Right forelimb (tissue), 1 donor: ENCODE measurements at places on chromosomes 16 and 17.

GRCh38 chr17:6669479-6670212, 18.1 kb downstream of the C17orf100 start:
- no peak for DNase-seq

GRCh38 chr17:42547001-42547461, 5.7 kb upstream of the HSD17B1 start:
- DNase-seq: peak; percentile 50

DNA sequence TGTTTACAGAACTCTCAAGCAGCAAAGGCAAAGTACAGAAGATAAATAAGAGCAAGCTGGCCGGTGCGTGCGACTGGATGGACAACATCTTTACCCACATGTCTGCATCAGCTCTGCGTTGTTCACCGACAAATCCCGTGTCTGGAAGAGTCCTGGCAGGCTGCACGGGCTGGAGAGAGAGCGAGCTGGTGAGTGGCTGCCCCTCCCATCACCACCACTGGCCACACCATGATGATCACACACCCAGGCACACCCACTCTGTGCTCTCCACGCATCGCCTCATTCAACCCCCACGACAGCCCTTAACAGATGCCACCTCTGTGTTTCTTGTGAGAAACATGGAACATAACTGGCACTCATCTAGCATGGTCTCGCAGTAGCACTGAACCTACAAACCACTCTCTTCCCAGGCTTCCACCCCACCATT, 59.2 kb downstream of the ANKRD11 start:
- no peak for DNase-seq

DNA sequence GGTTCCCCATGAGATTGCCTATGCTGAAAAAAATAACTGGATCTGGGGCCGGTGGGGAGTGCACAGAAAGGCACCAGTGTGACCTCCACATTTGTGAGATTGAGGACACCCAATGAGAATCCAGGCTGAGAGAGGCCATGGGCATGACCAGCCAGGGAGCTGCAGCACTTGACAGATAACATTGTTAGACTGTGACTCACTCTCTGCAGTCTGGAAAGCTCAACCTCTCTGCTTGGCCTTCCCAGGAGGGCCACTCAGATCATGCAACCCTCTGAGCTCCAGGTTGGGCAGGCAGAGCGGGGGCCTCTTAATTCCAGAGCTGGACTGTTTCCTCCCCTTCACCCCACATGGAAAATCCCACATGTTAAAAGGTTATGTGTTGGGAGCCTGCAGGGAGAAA, 30.1 kb downstream of the FZD2 start:
- no peak for DNase-seq

DNA sequence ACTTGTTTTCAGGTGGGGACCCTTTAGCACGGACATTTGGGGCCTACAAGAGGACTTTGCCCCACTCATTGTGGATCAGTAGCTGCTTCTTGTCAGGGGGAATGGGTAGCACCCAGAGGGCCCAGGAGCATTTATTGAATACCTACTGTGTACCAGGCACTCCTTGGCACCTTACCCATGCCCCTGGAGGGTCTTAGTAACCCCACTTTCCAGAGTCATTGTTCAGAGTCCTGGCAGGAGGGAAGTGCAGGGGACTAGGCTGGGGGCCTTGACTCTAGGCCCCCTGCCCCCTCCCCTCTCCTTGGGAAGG, 21.0 kb upstream of the CIBAR2 start:
- DNase-seq: no peak

DNA sequence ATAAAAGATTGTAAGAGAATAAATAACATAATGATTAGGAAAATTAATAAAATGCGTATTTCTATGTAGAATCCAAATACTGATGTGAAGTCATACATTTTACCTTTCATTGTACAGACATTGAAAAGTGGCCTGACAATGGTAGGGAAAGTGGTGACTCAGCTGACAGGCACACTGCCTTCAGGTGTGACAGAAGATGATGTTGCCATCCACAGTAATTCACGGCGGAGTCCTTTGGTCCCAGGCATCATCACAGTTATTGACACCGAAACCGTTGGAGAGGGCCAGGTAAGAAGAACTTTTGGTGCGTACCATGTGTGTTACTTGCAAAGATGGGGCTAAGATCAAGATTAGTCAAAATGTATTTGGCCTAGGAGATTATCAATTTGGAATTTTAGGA, 232.8 kb downstream of the BCAS3 start:
- no peak for DNase-seq

DNA sequence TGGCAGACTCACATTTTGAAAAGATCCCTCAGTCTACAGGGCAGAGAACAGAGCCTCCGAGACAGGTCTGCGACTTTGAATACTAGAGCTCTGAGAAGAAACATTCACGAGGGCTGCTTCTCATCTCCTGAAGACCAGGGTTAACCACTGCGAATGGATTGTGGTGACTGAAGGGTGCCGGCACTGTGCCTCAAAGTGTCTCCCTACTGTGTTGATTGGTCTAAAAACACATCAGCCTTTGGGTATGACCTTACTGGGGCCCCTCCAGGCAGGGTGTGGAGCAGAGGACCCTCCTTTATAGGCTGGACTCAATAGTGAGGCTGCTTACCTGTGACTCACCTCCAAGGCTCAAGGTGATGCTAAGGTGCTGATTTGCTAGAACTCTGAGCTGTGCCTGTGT, 2.6 kb upstream of the LGALS9 start:
- DNase-seq: no peak

DNA sequence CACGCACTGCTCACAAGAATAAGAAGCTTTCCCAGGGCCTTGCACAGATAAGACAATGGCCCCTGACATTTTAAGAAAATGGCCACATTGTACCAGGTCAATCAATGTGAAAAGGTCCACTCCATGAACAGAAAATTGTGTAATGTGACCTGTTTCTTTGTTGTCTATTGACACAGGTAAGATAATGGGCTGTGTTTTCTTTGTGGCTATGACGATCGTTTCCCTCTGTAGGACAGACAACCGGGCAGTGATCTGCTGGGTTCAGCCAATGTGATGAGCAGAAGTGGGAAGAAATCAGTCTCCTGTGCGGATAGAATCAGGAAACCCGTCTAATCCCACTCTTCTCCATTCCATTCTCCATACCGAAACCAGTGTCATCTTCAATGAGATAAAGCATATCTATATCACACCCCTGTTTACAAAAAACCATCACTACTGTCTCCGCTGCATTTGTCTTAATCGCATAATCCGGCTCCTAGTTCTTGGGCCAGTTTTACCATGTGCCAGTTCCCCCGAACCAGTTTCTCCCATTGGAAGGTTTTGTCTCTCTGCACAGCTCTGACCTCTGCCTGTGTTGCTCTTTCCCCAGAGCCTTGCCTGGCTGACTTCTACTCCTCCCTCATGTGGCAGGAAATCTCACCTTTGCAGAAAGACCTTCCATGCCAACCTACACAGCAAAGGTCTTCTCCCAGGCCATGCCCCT, 66.9 kb upstream of the ATF7IP2 start:
- DNase-seq: no peak

GRCh38 chr16:30395992-30396585, 869 bp downstream of the ZNF48 start:
- no peak for DNase-seq

DNA sequence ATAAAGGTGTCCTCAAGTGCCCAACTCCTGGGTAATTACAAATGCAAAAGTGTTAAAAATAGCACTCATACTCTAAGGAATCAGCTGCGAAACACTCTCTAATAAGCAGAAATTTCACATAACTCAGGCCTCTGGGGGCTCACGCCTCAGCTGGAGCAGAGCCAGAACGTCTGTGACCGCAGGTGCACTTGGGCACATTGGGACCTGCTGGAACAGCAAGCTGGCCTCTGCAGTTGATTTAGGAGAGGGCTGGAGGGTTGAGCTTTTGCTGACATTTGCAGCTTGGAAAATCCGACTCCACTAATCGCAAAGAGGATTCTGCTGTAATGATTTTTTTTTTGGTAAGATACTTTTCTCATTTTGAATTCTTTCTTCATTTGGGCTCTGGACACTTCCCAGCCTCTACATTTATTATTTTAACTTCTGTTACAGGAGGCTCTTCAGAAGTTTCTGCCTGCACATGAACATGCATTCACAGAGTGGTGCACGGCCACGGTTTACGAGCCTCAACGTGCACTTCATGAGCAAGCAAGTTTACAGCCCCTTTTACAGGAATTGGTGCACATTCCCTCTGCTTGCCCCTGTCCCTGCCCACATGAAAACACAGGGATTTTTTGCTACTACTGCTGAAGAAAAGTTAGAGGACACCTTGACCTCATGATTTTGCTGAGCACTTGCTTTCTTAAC, 4.1 kb upstream of the SNTB2 start:
- no peak for DNase-seq

DNA sequence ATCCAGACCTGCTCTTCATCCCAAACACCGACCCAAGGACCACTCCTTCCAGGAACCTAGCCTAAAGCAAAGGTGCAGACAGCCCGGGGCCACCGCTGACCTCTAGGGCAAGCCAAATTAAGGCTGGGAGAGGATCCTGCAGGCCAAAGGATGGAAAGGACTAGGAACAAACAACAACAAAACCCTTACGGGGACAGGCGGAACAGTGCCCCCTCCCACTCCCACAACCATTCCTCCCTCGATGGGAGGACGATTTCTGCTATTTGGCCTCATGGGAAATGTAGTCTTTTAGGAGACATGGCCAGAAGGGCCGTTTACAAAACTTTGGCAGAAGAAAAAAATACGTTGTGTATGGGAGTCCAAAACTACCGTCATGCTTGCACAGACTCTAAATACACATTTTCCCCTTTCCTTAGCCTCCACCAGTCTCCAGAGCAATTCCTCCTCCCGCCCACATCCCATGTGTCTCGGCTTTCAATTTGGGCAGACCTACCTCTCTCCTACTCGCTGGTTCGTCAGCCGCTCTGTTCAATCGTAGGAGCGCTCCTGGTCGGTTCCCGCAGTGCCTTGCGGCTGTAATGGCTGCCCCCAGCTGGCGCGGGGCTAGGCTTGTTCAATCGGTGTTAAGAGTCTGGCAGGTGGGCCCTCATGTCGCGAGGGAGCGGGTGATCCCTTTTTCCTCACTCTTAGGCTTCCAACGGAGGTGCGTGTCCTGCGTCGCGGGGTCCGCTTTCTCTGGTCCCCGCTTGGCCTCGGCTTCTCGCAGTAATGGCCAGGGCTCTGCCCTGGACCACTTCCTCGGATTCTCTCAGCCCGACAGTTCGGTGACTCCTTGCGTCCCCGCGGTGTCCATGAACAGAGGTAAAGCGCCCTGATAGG, at the start of gene ERAL1:
Gene ERAL1, plus strand, starts transcription at position 560 of the 879 bp plus-strand sequence. Its CDS starts 19 bp downstream, at position 579.
- DNase-seq: peak; percentile 89

DNA sequence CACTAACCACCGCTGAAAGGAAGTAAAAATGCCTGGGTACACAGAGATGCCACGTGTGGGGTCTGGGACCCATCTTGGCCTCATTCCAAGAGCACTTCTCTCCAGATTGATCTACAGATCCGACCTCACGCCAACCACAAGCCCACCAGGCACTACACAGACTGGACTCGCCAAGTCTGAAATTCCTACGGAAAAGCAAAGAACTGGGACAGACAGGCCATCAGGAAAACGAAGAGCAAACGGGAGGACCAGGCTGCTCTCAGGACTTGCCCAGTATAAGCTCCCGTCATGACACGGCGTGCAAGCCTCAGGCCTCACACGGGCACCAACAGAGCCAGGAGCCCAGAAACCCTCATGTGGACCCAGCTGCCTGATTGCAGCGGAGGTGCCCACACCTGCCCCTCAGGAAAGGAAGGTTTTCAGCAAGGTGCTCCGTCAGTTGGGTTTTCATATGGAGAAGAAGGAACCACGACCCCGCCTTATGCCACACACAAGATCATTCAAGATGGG, 20.1 kb upstream of the C16orf95 start:
- no peak for DNase-seq

DNA sequence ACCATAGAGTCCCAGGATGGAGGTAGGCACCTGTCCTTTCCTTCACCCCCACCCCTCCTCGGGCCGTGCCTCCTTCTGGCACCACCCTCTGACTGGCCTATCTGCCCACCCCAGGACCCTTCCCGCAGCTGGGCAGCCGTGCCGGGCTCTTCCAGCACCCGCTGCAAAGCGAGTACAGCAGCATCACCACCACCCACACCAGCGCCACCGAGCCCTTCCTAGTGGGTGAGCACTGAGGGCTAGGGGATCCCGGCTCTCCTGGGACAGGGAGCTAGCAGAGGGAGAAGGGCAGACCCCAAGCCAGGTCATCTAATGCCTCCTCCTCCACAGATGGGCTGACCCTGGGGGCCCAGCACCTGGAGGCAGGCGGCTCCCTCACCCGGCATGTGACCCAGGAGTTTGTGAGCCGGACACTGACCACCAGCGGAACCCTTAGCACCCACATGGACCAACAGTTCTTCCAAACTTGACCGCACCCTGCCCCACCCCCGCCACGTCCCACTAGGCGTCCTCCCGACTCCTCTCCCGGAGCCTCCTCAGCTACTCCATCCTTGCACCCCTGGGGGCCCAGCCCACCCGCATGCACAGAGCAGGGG, 7.8 kb downstream of the GALK1 start:
- no peak for DNase-seq

DNA sequence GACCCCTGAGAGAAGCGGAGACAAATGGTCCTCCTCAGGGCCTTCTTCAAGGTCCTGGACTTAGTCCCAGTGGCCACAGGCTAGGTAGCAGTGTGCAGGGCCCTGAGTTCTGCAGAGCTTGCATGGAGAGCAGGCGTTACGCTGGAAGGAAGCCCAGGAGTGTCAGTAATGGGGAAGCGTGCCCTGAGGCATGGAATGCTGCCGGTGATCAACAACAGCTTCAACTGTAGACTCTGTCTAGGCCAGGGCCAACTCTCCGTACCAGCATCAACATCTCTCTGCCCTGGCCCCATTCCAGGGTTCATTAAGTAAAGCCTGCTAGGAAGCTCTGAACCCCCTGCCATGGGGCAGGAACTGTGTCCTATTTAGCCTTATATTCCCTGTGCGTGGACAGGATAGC, 568 bp upstream of the TNK1 start:
- no peak for DNase-seq

DNA sequence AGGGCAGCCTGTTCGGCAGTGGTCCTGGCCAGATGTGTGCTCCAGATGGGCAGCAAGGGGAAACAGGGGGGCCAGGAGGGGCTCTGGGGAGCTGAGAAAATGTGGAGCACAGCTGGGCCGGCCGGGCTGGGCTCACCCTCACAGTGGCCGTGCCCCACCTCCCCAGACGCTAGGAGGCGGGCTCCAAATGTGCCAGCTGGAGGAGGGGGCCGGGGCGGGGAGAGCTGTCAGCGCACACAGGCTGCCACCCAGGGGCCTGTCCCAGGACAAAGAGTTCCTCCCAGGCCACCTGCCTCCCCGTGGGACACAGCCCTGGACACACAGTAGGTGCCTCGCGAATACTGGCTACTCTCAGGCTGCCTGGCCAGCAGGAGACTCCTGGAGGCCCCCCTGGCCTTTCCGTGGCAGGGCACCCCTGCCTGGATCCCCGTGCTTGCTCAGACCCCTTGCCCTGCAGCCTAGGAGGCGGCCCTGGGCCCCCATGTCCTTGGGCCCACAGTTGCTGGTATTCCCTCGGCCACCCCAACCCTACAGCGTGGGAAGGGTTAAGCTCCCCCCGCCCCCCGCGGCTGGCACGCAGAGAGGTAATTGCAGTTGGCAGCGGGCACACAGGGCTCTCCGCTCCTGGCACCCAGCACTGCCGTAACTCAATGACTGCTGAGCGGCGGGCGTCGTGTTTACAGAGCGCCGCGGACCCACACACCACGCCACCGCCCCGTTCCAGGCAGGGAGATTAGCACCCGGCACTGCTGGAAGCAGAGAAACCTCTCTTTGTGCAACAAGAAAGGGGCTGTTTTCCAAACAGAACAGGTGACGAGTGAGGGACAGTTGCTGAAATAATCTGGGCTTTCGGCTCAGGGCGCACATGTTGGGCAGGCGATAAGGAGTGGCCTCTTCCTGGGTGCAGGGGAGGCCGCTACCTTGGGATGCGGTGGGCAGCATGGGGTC, 32.2 kb downstream of the BAHCC1 start:
- no peak for DNase-seq
